ENCODE measurements at places on chromosomes 3 and 15.

DNA sequence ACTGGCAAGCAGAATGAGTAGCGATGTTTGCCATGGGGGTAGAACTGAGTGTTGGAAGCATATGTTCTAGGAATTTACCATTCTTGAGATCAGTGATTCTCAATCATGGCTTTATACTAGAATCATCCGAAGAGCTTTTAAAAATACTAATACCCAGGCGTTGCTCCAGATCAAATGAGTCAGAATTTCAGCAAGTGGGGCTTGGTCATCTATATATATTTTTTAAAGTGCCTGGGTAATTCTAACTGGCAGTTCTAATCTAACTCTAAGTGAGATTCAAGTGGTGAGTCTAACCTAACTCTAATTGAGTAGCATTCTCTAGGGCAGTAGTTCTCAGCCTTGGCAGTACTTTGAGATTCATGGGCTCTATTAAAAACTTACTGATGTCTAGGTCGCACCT is 20.8 kb downstream of the TM4SF1 start:
- DNase-seq, result no peak

DNA sequence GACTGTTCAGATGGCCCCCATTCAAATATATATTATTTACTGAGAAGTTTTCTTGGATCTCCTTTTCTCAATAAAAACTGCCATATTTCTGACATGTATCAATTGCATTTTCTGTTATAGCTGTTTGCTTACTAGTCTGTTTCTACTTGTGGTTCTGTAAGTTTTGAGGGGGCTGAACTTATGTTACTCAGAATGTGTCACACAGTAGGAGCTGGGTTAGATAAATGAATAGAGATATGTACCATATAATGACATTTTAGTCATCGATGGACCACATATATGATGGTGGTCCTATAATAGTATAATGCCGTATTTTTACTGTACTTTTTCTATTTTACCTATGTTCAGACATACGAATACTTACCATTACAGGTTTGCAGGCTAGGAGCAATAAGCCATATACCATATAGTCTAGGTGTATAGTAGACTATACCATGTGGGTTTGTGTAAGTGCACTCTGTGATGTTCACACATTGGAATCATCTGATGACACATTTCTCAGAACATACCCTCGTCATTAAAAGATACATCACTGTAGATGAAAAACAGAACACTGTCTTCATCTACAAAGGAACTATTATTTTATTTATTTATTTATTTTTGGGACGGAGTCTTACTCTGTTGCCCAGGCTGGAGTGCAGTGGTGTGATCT is 22.3 kb downstream of the PPP4R2 start:
- DNase-seq, result no peak

DNA sequence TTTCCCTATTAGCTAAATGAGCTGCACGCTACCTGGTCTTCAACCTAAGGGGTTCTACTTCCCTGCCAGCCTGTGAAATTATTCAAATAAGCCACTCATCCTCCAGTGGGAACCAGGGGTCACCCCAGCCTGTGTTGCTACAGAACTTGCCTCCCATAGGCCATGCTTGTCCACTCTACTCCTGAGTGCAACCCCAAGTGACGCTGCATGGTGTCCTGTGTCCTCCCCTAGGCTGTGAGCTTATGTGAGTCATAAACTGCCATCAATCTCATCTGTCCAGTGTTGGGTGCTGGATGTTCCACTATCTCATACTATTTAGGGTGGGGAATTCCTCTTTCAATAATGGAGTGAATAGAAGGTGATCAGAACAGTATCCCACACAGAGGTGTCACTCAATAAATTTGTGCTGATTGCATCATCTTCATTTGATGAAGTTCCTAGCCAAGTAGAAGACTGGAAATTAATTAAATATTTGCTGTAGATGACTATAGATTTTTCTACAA is 49.8 kb upstream of the SSR3 start:
- DNase-seq, result no peak

DNA sequence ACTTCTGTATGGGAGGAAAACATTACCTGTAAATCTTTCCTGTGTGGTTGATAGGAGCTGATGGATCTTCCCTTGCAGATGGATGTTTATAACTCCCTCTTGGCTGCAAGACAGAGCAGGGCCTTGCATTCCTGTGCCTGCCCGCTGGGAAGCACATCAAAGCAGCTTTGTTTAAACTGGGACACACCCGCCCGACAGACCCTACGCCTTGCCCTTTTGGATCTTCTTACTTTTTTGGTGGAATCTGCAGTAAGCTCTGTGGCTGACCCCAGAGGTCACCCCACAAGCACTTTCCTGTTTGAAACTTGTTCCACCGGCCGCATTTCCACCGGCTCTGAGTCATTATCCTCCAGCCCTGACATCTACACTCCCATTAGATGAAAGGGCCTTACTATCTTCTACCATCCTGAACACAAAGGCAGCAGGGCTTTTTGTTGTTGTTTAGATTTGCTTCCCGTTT is 244.1 kb upstream of the STT3B start:
- no peak for DNase-seq

GRCh38 chr3:42195879-42196330 is 70.1 kb downstream of the CCK start:
- DNase-seq, result no peak

DNA sequence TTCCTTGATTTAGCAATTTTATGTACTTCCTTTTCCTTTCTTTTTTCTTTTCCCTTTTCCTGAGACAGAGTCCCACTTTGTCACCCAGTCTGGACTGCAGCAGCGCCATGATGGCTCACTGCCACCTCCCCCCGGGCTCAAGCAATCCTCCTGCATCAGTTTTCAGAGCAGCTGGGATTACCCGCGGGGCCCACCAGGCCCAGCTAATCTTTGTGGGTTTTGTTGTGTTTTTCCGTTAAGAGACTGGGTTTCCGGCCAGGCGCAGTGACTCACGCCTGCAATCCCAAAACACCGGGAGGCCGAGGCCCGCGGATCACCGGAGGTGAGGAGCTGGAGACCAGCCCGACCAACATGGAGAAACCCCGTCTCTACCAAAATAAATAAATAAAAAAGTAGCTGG is 17.7 kb downstream of the GOLGA8S start:
- no peak for DNase-seq

DNA sequence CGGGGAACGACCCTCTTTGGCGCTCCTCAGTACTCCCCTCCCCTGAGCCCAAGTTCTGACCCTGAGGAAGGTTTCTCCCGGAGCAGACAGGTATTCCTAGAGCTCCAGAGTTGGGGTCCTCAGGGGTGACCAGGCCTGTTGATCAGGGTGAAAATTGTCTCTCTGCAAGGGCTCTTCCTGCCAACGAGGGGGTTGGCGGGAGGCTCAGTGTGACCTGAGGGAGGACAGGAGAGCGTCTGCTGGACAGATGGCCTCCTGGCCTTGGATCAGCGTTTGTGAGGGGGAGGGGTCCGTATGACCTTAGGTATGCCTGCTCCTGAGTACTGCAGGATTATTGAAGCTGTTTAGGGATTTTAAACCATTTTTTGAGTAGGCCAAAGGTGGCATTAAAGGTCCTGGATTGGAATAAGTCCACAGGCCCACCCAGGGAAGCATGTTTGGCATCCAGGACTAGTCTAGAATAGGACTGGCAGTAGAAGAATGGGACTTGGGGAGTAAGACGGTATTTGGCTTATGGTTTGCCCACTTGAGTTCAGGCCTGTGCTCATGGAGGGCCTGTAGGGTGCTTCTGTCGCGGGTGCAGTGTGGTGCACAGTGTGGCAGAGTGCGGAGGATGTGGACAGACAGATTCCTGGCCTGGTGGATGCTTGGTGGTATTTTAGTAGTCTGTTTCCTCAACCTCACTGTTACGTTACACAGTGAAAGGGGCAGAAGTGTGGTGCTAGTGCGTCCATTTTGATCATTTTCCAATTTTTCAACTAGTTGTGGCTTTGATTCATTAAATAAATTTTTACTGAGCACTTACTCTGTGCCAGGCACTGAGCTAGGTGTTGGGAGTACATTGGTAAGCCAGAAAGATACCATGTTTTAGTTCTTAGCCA is 959 bp downstream of the ZNF592 start:
- DNase-seq, result peak; percentile 34

GRCh38 chr15:85860394-85861161 is 65.9 kb upstream of the KLHL25 start:
- no peak for DNase-seq

DNA sequence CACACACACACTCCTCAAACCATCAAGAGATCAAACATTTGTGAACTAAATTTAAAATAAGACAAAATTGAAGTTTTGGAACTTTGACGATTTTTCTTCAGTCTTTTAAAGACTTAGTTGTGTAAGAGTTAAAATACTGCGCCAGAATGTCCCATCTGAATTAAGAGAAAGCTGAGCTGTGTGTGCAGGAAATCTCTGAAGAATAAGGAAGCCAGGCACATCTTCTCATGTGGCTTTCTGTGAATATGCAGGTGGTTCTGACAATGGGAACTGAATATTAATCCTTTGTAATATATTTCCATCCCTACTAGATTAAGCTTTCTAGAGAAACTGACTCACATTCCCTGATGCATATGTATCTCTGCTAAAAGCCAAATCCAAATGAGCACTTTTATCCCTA is 60.1 kb upstream of the ICE2 start:
- no peak for DNase-seq

GRCh38 chr3:34300621-34301020 is 502.2 kb downstream of the PDCD6IP start:
- no peak for DNase-seq

DNA sequence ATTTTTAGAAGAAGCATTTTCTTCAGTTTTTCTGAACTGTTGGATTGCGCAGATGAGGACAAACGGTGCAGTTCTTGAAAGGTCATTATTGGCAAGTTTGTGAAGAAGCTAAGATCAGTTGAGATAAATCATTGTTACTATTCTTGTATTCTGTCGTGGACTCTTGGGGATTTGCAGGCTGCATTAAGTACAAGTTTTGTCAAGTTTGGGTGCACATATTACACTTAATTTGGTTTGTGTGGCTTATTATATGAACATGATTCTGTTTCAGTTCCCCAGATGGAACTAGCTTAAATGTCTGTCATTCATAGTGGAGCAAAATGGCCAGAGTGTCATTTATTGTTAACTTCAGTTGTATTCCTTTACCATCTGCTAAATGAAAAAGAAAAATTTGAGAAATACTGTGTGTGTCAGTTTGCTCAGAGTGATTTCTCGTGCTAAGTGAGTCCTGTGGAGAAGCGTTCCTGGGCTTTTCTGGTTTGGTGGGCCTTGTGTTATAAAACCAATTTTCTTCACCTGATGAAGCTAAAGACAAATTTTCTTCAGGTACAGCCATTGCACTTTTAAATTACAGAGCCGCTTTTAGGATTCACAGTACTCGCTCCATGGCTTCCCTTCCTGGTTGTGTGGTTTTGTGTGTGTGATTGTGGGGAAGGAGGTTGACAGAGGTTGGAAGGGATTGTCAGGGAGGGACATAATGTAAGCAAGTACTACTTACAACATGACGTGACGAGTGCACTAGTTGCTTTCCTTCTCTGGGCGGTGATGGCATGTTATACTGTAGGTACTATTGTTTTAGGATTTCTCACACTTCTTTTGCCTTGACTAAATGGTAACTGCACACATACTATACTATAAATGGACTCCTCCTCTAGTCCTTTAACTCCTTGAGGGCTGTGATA is 1.7 kb downstream of the AKAP13 start:
- no peak for DNase-seq

DNA sequence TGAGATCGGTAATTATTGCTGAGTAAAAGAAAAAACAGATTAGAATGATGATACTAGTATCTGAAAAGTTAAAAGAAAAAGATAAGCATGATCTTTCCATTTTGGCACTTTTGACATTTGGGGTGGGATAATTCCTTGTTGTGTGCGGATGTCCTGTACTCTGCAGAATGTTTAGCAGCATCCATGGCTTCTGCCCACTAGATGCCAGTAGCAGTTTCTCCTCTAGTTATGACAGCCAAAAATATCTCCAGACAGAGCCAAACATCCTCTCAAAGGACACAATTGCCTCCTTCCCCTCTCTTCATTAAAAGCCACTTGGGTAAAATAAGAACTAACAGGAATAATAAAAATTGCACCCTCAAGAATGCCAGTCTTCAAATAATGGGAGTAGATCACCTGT is 468.8 kb upstream of the GRM7 start:
- DNase-seq, result no peak

GRCh38 chr3:129608087-129608935 is 1.8 kb upstream of the PLXND1 start:
- no peak for DNase-seq

DNA sequence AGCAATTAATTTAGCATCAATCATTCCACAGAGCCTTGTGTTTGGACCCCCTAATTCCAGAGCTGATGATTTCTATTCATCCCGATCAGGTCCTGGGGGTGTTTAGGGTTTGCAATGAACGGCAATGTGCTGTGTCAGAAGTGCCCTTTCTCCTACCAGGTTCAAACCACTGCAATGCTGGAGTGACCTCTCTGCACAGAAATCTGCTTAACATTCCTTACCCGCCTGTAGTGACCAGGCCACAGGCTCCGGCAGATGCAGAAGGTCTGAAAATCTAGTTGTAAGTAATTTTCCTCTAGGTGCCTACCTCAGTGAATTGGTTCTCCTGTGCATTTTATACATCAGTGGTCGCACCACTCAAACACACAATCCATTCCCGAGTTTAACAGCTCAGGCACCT is 725.3 kb upstream of the CFAP20DC start:
- DNase-seq, result no peak

- peak; percentile 46 for DNase-seq
These were observed 95.0 kb upstream of the ICE2 start for GRCh38 chr15:60573936-60574335.

DNA sequence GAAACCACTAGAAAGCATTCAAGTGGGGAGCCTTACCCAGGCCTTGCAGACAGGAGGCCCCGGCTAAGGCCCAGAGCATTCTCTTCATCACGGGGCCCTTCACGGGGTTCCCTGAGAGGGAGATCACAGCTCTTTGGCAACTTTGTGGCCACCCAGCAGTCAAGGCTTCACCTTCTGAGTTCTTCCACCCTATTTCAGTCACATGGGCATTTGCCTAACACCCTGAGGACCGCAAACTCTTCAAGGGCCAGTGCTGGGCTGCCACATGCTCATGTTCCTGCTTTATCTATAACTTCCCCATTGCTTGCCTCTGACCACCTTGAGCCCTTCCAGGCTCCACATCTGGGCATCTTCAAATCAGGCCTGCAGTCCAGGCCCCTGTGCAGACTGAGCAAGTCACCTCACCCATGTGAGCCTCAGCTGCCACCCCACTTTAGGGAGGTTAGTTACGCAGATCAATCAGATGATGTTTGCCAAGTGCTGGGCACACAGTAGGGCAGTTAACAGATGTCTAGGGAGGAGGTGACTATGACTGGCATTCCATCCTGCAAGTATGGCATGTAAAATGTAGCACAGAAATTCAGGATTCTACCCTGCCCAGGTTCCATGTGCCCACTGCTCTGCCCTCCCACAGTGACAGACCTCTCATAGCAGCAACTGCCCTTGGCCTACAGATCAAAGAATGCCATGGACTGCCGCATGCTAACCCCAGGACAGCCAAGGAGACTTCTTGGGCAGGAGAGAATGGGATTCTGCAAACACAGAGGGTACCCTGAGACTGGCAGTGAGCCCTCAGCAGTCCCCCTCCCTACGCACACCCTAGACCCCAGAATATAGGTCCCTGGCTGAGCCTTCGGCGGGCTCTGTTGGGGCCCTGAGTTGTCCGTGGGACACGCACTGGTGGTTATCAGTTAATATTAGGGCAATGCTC is 37.6 kb upstream of the ZNF710 start:
- no peak for DNase-seq

Measured in activated CD8-positive, alpha-beta memory T cell treated with anti-CD3 and anti-CD28 coated beads, Interleukin-2, amount 50 U/mL, for 4 hours (primary cell).